ENCODE measurements at places on chromosomes 2 and 18.
A peak's percentile ranks its signal among the peaks of the same experiment; 100 is the strongest.

- no peak for DNase-seq
These were observed 148.8 kb downstream of the SMAD7 start for GRCh38 chr18:48801728-48802542.

GRCh38 chr2:212665948-212666347 lies 127.3 kb upstream of the ERBB4 start:
- no peak for DNase-seq

DNA sequence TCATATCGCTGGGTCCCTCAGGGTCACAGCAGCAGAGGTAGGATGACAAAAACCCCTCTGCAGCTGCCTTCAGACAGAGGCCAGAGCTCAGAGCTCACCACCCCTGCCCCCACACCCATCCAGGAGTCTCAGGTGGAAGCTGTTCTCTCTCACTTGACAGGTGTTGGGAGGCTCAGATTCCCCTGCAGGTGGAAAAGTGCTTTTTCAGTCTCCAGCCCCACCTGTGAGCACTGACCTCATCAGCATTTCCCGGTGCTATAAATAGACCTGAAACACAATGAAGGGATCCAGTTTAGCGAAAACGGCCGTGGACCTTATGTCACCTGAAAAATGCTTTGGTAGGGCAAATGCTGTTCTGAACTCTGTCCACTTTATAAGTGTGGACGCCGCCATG lies 254.9 kb downstream of the NDUFA10 start:
- no peak for DNase-seq

- DNase-seq: no peak
These were observed 107.1 kb upstream of the STK17B start for GRCh38 chr2:196278491-196278911.

DNA sequence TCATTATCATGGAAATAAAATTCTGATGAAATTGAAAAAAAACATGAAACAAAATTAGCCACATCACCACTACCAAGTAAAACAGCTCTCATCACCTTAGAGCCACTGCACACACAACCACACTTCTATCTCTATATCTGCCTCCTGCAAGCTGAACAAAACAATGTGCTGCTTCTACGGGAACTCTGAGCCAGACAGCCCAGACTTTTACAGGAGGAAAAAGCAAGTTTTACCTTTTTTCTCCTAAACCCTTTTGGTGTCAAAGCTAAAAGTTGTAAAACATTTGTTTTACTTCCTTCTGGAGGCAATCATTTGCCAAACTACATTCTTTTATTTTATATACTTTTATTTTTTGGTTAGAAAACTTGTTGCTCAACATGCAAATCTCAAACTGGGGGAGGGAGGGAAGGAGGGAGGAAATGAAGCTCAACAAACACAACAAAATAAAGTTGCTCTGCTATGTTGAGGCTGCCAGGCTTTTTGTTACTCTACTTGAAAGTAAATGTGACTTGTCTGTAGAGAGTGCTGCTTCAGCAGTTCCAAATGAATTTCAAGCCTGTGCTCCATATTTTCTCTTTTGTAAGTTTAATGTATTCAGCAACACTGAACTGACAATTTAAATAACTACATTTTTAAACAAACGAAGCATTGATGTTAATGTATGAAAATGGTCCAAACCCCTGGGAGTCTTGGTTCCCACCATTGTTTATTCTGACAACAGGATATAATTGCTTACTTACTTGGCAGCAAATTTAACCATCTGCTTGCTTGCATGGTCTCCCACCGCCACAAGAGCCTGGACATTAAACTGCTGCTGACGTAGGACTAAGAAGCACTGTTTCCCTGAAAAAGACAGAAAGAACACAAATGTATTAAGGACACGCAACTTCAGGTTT lies 24.5 kb downstream of the DARS1 start:
- no peak for DNase-seq

DNA sequence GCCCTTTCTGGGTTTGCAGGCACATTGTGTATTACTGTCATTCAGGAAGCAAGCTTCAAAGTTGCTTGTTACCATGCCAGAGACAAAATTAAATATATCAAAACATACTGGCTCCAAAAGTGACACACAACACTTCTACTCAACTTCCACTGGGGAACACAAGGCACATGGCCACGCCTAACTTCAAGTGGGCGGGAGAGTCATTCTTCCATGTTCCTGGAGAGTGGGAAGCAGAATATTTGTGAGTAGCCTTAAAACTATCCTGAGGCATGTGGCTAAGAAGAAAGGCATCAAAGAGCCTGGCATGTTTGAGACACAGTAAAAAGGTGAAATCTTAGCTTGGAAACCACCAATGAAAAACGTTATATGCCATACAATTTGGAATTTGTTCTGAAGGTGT lies 90.5 kb upstream of the TACR1 start:
- DNase-seq: no peak

GRCh38 chr2:142535311-142535710 lies 342.2 kb upstream of the KYNU start:
- DNase-seq: no peak

DNA sequence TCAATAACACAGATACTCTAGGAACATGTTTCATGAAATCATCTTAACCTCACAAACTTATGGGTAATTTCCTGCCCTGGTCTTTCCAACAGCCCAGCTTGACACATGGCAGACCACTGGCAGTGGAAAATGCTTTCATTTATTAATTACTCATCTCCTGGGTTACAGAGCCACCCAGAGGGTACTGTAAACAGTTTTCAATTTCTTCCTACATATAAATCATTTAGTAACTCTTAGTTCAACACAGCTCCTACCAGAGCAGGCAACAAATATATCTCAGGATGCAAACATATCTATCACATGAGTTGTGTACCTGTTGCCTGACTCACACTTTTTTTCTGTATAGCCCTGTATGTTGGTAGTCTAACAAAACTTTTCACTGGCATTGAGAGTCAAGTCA lies 99.2 kb upstream of the VRK2 start:
- DNase-seq: no peak

DNA sequence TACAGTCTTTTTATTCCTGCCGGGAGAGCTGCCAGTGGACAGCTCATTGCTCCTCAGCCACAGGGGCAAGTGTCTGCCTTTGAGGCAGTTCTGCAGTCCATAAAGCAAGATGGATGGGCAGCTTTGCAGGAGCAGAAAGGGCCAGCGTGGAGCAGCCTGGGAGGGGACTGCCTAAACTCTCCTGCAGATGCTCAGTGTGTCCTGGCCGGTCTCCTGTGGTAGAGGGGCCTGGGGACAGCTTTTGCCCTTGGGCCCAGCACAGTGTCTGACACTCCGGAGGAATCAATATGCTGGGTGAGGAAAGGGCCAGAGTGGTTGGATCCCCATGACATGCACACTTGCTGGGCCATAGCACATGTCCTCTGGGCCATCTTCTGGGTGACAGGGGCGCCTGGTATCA lies 65.7 kb upstream of the DAPL1 start:
- no peak for DNase-seq

DNA sequence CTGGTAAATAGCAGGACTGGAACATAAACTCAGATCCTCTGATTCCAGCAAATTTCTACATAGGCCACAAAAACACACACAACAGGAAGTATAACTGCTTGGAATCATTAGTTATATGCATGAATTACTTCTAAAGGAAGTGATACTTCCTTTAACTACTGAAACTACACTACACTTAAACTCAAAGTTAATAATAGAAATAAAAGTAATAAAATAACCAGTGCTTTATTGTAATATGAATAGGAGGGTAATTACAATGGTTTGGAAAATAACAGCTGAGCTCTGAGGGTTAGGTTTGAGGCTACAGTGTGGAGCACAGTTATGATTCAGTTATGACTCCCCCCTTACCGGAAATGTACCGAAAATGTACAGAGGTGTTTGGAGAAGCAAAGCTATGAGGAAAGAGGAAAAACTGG lies 18.5 kb upstream of the POLI start:
- no peak for DNase-seq

DNA sequence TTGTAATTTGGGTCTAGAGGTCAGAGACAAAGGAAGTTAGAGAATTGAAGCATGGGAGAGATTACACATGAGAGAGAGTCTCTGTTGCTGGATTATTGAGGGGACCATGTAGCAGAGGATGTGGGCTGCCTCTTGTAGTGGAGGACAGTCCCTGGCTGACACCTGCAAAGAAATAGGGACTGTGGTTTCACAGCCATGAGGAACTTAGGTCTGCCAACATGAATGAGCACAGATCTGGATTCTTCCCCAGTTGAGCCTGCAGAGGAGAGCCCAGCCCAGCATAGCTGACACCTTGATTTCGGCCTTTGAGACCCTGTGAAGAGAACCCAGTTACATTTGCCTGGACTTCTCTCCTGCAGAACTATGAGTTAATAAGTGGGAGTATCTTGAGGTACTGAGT lies 179.5 kb upstream of the TWIST2 start:
- DNase-seq: no peak

- no peak for DNase-seq
These were observed 117.6 kb upstream of the APCDD1 start for GRCh38 chr18:10336749-10337350.

GRCh38 chr2:74886811-74887210 lies 52.9 kb downstream of the HK2 start:
- no peak for DNase-seq

DNA sequence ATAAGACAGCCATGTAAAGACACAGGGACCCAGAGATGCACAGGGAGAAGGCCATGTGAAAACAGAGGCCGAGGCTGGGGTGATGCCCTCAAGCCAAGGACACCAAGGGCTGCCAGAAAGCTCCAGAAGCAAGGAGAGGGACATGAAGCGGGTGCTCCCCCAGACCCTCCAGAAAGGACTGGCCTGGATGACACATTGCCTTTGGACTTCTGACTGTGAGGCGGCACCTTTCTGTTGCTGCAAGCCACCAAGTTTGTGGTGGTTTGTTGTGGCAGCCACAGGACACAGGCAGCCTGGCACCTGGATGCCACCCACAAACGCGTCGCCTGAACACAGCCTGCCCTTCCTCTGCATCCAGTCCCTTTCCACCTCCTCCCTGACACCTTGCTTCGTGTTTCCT lies 67.1 kb downstream of the RHOB start:
- DNase-seq: no peak

- no peak for DNase-seq
These were observed 679 bp downstream of the PTMA start for GRCh38 chr2:231708773-231709635.

GRCh38 chr2:220096406-220096805 lies 469.0 kb downstream of the SLC4A3 start:
- no peak for DNase-seq

- DNase-seq: no peak
These were observed 118.1 kb upstream of the CHRNA1 start for GRCh38 chr2:174882416-174882815.

GRCh38 chr2:160305081-160305750 lies 105.1 kb upstream of the ITGB6 start:
- peak; percentile 51 for DNase-seq

DNA sequence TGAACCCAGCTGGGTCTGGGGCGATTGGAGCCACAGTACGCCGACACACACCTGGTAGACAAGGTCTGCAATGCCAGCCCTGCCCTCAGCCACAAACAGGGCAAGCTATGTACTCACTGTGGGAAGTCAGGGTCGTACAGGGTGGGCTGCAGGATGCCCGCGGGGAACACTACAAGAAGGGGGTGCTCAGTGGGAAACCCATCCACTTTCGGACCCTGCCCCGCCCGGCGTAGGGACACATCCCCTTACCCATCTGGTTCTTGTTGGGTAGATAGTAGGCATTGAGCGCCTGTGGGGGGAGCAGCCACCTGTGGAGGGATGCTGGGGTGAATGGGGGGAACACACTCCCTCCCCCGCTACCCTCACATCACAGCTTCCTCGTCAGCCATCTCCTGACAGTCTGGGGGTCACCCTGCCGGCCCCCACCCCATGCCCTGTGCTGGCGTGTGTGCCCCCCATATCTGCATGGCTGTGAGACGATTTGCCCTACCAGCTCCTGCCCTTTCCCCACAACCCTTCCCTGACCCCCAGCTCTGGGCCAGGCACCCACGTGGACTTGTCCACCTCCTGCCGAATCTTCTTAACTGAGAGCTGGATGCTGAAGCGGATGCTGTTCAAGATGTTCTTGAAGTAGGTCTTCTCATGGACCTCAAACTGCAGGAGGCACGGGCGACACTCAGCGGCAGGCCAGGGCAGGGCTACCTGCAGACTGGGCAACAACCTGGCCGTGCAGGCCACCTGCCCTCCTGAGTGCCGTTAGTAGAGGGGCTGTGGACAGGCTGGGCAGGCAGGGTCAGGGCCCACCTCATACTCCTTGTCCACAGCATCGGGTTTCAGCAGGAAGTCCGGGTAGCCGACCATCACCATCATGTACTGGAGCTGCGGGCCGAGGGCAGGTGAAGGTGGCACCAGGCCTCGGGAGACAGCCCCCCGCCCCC lies 5.1 kb downstream of the ECEL1 start:
- no peak for DNase-seq

DNA sequence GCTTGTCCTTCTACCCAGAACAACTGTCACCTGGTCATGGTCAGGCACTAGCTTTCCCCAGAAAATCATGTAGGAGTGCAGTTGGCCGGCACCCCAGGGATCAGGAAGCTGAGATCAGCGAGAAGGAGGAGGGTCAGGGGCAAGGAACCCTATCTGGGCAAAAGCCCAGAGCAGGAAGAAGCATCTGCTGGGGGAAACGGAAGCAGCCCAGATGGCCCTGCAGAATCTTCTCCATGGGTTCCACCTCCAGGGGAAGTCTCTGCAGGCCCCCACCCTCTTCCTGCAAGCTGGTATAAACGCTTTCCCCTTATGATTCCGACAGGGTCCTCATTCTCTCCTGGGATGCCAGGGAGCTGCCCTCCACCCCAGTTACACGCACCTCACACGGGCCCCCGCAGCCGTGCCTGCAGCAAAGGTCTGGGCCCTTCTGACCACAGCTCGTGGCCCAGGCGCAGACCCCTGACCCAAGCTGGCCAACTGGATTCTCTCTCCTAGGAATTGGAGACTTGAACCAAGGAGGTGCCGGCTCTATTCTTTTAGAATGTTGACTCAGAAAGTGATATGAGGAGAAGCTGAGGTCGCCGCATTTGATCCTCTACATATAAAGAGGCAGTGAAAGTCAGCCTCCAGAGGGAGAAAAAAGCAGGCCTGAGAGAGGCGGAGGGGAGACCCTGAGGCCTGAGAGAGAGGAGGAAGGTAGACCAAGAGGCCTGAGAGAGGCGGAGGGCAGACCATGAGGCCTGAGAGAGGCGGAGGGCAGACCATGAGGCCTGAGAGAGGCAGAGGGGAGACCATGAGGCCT lies 71.0 kb downstream of the STPG4 start:
- DNase-seq: no peak

DNA sequence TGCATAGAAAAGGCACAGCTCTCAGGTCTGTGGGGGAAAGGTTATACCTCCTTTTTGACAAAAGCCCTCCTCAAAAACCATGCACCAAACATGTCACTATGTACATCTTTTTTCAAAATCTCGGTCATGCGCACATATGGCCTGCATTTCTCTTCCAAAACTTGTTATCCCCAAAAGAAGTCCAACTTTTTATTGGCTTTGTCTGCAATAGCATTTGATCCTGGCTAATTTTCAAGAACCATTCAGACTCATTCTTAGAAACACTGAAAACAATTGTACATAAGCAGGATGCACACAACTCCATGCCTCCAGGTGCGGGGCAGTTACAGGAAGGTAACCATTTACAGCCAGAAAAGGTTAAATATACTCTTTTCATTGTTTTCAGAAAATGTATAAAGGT lies 21.9 kb downstream of the SERTAD2 start:
- no peak for DNase-seq

- peak; percentile 44 for DNase-seq
These were observed 33.7 kb downstream of the EHBP1 start for GRCh38 chr2:62738981-62739936.

GRCh38 chr18:63017076-63017475 lies 301.7 kb downstream of the PHLPP1 start:
- DNase-seq: no peak
